ENCODE measurements at places on chromosomes 12 and 14.

- no peak for DNase-seq
Measured at GRCh38 chr12:54240129-54240528, 39.8 kb downstream of the CBX5 start.

DNA sequence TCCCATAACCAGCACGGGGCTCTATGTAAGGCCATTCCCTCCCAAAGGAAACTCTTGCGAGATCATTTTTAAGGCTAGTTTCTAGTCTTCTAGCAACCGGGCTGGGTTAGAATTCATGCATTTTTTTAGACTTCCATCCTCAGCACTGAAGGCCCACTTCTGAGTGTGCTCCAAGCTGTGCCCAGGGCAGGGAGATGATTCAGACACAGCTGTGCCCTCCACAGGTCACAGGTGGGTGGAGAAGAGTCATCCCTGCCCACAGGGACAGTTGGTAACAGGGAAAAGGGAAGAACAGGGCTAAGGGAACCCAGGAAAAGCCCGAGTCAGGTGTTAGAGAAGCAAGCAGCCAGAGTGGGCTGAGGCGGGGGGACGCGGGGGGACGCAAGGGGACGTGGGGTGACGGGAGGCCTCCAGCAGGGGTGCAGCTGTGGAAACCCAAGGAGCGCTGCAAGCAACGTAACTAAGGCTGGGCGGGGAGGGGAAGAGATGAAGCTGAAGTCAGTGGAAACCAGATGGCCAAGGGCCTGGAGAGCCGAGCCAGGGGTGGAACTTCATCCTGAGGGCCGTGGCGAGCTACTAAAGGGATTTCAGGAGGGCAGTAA, 27.2 kb upstream of the PPP2R5C start:
- no peak for DNase-seq

DNA sequence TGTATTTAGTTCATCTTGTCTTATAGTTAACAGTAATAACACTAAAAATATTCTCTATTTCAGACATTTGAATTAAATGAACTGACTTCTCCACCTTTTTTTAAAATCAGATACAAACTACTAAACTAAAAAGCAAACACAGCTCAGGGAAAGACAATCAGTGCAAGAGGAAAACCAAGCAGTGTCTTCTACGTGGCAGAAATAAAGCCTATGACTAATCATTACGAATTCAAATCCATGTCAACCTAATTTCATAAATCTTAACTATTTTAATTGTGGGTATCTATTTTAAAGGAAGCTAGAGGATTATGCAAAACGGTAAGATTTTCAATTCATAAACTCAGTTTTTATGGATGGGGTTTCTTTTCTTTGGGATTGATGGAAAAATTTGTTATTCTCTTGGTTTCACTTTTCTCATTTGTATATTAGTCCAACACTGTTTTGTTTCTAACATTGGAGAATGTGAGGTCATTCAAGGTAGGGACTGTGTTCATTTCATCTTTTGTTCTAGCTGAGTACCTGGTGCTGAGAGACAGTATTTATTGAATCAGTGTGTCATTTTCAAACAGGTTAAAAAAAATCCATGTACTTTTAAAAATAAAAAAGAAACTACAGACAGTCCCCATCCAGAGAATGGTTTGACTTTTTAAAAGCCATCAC, 12.8 kb upstream of the PALS1 start:
- DNase-seq = peak; percentile 71

- no peak for DNase-seq
Measured at GRCh38 chr14:67962215-67962644, 142.7 kb downstream of the RAD51B start.

DNA sequence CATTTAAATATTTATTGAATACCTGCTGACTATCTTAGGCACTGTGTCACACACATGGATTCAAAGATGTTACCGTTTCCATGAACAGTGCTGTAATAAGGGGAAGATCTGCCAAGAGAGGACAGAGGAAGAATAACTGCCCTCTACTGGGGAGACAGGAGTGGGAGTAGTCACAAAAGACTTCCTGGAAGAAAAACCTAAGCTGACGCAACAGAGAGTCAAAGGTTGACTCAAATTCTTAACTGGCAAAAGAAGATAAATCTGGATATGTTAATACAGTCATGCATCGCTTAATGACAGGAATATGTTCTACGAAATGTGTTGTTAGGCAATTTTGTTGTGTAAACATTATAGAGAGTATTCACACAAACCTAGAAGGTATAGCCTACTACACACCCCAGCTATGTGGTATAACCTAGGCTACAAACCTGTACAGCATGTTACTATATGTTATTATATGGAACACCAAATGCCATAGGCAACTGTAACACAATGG, 51.5 kb downstream of the DCAF5 start:
- DNase-seq = peak; percentile 90

- no peak for DNase-seq
Measured at GRCh38 chr12:46304070-46304469, 35.2 kb upstream of the SLC38A1 start.

- DNase-seq = peak; percentile 49
Measured at GRCh38 chr14:44170101-44170500, 337.0 kb downstream of the FSCB start.

DNA sequence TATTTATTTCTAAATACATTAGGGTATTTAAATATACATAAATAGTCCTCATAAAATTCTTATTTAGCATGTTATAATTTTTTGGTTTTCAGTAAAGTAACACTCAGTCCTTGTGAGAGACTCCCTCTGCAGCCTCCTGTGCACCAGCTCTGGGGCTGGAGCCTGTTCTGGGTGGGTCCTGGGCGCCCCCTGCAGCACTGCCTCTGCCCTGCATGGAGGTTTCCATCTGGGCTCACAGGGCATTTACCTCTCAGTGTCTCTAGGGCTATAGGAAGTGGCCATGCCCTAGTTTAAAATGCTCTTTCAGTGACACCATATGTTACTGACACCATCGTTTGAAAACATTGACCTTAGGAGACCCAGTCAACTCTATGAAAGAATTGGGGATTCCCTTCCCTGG, 1155.2 kb downstream of the TMEM121 start:
- DNase-seq = no peak

DNA sequence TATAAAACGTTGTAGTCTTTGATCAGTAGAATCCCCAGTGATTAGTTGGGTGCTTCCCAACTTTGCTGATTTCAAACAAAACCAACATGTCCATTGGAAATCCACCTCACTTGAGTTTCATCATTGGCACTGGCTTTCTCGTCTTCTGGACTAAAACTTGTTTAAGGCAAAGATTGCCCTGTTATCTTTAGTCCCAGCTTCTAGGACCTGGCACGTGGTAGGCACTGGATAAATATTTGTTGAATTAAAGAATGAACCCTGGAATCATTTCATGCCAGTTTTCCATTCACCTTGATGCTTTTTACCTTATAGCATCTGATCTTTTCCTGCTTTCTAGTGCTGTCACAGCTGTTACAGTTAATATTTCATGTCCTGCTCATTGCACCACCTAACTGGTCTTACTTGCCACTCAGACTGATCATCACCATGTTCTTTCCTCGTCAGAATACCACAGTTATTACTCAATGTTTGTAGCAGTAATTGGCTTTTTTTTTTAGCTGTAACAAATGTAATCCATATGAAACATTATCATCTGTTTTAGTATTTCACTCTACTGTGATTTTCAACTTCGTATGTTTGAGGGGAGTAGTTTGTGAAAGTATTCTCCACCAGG, 7.3 kb upstream of the C12orf50 start:
- DNase-seq = peak; percentile 65

DNA sequence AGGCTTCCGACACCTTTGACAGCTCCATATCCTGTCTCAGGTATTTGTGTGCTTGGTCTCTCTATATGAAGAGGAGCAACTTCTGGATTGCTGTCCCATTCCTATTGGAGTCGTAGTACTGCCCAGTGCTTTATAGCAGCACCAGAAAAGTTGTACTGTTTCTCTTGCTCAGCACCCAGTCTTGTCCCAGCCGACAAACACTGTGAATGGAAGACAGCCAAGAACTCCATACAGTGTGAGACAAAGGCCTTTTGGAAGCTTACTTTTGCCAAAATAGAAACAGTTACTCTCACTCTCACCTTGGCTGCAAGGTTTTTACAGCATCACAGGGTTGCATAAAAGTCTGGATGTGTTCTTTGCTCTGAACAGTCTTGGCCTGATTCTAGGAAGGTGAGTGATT, 105.3 kb downstream of the TGFB3 start:
- no peak for DNase-seq

- DNase-seq = peak; percentile 66
Measured at GRCh38 chr12:89889062-89889461, 180.4 kb upstream of the ATP2B1 start.

GRCh38 chr14:76268700-76269099, 107.2 kb upstream of the ESRRB start:
- DNase-seq = no peak

DNA sequence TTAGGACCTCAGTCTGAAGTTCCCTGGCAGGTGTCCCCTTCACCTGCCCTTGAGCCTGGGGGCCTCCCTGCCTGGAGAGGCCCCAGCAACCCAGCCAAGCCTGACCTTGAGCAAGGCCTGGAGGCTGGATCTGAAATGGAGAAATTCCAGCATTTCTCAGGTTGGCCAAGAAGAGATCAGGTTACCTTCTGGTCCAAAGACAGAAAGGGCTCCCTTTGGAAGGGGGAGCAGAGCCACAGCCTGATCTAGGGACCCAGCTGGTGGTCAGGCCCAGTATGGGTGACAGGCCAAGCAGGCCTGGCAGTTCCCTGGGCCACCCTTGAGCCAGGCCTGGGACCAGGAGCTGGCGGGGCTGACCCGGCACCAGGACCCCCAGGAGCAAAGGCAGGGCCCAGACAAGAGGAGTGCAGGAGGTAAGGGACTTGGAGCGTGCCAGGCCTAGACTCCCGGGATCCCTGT, 82.8 kb downstream of the TNFAIP2 start:
- no peak for DNase-seq

DNA sequence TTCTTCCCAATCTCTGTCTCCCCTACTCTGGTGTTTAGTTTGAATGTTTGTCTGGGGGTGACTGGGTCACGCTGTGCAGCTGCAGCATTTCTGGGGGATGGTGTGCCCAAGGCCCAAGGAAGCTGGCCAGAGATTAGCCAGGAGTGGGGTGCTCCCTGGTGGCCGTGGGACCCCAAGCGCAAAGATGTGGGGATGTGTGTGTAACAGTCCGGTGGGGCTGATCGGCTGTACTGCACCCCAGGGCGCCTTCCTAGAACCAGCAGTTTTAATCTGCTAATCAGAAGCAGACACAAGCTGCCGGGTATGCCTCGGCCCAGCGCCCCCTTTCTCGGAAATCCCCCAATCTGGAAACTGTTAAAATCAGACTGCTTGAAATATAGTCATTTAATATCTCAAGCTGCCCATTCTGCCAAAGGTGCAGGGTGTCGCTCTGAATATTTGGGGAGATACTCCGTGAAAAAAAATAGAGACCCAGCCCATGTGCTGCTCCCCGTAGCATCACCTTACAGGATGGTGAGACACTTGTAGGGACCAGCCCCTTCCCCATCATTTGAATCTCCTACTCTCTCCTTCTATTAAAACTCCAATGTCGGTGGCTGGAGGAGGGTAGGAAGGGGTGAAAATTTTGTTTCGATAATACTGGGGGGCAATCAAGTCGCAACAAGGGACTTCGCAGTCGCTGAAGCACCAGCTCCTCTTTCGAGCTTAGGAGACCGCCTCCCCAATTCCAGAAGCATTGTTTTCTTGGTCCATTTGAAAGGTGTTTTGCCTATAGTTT, 4.3 kb downstream of the HOXC9 start:
- peak; percentile 51 for DNase-seq

DNA sequence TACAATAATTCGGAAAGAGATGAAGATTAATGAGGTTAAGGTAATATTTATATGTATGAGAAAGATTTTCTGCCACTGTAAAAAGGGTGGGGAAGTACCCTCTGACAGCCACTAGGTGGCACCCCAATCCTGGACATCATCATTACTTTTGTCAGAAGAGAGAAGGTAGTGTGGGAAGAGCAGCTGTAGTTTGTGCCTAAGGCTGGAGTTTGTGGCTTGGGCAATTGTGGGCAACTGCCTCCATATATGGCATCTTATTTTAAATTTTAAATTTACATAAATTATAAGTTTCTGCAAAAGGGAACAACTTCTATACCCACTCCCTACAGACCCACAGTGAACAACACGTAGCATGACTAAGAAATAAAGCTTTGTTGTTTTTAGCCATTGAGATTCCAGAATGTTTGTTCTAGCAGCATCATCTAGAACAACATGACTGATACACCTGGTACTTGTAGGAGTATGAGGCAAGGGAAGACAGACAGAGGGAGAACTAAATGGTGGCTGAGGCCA, 34.4 kb upstream of the SYCP3 start:
- DNase-seq = peak; percentile 74

- DNase-seq = peak; percentile 22
Measured at GRCh38 chr14:89399594-89400068, 17.4 kb downstream of the FOXN3 start.

DNA sequence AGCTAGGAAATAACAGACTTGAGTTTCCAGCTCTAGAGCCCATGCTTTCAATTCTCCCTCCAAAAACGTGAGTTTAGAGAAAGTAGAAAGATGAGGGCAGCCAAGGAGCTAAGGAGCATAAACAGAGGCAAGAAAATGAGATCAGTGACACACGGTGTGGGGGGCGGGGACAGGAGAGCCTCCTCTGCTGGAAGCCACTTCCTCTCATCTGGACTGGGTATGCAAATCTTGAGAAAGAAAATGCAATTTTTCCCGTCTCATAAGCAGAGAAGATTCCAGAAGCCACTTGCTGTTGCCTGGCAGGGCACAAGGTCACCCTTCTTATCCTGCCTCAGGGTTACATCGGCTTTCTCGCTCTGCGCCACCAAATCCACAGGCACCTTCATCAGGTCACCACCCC, 6.0 kb downstream of the OR10P1 start:
- no peak for DNase-seq

- no peak for DNase-seq
Measured at GRCh38 chr14:89667983-89668382, 250.9 kb upstream of the FOXN3 start.

DNA sequence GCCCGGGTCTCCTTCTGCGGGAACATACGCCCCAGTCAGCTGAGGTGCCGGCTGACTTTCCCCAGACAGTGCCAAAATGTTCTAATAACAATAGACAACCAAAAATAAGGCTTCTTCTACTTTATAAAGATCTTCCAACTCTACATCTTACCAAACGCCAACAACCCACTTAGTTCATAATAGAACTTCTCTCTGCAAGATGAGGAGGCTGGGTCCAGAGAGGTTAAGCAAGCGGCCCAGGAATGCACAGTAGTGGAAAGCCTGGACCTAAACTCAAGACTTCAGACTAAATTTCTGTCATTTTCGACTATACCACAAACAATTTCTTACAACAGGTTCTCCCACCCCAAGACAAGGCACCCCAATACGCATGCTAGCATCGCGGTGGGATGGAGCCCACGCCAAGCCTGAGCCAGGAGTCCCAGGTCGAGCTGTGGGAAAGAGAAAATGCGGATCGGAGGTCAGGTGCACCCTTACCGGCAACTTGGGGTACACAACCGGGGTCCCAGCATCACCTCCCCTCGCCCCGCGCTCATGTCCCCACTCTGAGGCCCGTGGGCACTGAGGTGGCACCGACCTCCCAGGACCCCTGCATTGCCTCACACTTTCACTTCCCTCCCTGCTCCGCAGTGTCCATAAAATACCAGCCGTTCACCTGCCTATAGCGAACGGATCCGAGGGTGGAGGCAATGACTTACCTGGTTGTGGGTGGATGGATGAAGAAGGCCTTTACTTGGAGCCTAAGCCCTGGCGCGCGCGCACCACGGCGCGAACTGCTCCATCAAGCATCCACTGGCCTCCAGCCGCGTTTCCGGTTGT, 42.1 kb upstream of the TBX5 start:
- DNase-seq = no peak

GRCh38 chr12:118842866-118843265, 138.5 kb upstream of the SRRM4 start:
- no peak for DNase-seq

Data from ELR (cell line).